ENCODE measurements at places on chromosomes 4 and X.

DNA sequence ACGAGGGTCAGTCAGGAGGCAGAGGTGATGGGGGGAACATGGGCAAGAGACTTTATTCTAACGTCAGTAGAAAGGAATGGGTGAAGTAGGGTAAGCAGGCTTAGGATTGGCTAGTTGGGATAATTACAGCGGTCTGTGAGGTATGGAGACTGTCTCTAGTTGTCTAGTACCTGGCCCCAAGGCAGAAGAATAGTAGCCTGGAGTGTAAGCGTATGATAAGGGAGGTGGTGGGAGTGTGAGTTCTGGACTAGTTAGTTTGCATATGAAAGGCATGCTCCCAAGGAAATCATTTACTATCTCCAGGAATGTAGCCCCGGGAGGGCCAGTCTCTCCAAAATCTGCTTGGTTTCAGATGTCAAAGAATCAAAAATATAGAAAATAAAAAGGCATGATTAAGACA, 219.6 kb upstream of the ANXA3 start:
- DNase-seq: no peak

- no peak for DNase-seq
Observed at GRCh38 chr4:26985873-26986272, 125.2 kb downstream of the STIM2 start.

DNA sequence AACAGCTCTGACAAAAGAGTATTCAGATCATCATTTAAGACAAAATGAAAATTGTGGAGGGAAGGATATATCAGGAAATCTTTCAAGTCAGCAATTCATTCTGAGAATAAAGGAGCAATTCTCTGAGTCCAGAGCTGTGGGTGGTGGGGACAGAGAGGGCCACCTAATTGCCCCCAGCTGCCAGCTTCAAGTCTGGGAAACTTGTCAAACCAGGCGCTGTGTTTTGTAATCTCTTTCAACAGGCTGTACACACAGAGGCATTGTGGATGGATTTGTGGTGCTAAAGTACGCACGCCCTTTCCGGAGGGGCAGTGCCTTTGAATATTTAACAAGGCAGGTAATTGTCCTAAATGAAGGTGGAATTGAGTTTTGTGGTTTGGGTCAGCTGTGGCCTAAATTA, 591.1 kb upstream of the BOD1L1 start:
- DNase-seq: no peak

DNA sequence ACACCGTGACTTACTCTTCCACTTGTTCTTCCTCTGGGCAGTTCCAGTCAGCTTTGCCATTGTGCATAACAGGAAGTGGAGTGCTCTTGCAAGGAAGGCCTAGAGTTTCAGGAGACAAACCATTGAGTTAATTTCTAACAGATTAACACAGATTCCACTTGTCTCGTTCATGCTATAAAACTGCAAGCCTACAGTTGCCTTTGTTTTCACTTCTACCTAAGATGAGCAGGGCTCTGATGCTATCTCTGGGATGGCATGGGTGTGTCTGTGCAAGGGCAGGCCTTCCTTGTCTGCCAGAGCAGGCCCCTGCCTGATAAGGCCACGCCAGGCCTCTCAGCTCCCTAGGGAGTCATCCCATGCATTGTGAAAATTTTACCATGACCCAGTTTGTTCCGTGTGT, 67.7 kb upstream of the PGRMC2 start:
- no peak for DNase-seq

GRCh38 chr4:7571701-7572100, 137.0 kb upstream of the PSAPL1 start:
- DNase-seq: no peak

- no peak for DNase-seq
Observed at GRCh38 chr4:77681792-77682191, 76.2 kb downstream of the CXCL13 start.

DNA sequence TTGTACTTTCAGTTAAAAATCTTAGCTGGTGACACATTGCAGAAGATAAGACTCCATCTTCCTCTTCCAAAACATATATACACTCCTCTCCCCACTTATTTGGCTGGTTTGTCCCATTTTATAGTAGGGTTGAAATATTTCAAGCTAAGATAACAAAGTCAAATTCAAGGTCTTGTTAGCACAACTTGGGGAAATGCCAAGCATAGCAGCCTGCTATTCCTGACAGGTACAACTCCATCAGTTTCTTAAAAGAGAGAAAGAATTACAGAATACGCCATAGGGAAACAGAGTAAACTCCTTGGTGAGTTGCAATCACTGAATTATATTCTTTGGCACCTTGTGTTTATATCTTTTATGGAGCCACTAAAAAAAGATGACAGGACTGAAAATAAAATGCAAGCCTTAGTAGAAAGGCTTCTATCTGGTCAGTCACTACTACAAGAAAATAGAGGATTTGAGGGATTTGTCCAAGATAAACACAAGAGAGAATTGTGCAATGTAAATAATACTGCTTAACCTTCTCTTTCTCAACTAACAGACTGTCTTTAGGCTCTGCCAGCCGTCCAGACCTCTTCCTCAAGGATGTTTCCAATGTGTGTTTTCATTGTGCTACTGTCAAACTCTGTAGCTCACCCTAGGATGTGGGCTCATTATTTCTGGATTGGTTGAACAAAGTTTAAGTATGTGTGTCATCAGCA, 170.3 kb downstream of the VEGFC start:
- no peak for DNase-seq

DNA sequence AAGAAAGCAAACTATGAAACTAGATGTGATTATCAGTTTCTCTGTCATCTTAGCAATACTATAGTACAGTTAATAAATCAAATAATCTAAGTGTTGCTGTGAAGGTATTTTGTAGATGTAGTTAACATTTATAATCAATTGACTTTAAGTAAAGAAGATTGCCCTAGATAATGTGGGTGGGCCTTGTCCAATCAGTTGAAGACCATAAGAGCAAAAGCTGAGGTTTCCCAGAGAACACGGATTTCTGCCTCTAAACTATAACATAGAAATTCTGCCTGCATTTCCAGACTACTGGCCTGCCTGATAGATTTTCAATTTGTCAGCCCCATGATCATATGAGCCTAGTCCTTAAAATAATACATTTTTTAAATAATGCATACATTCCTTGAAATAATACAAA, 222.9 kb downstream of the PCDH18 start:
- no peak for DNase-seq

- no peak for DNase-seq
Observed at GRCh38 chrX:93332329-93332728, 341.0 kb downstream of the NAP1L3 start.

Measured in kidney capillary endothelial cell (primary cell).